ENCODE measurements at places on chromosomes 3 and 15.

DNA sequence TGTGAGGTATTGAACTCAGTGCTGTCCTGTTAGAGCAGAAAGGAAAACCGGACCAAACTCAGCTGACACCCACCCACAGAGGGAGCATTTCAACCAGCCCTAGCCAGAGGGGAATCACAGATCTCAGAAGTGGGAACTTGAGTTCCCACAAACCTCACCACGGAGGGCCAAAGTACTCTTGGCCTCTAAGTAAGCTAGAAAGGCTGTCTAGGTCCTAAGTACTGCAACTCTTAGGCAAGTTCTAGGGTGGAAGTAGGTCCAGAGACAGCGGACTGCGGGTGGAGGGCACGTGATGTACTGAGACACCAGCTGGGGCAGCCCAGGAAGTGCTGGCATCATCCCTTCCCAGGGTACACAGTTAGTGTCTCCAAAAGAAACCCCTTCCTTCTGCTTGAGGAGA is 34.1 kb downstream of the EOMES start:
- no peak for DNase-seq

- no peak for DNase-seq
Measured at GRCh38 chr3:157447026-157447694, 10.5 kb downstream of the PTX3 start.

GRCh38 chr3:23553353-23553752 is 252.4 kb upstream of the UBE2E1 start:
- no peak for DNase-seq

DNA sequence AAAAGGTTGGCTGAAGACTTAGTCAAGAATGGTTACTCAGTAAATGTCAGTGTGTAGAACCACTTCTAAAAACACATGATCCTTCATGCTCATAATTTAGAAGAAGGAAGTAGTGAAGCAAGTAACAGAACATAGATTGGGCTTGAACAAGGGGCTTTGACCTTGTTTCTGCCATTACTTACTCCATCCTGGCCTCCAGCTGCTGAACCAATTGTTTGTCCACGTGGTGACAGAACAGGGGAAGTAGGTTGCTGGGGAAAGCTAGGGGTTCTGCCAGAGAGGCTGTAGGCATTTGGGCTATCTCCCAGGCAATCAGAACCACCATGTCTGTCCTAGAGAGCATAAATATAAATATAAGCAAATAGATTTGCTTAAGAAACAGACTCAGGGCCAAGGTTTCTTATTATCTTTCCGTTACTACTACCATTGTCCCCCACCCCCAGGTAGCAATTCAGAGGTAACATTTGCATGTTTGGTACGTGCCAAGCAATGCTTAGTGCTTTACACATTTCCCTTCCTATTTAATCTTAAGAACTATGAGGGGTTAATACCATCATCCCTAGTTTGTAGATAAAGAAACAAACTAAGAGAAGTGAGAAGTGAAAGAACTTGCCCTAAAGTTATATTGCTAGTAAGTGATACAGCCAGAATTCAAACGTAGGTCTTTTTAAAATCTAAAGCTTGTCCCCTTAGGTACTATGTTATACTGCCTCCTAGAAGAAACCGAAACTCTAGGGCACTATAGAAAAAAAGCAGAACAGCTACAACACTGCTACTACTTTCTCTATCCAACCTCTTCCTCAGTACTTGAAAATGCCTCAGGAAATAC is 3.0 kb upstream of the SPG11 start:
- no peak for DNase-seq

DNA sequence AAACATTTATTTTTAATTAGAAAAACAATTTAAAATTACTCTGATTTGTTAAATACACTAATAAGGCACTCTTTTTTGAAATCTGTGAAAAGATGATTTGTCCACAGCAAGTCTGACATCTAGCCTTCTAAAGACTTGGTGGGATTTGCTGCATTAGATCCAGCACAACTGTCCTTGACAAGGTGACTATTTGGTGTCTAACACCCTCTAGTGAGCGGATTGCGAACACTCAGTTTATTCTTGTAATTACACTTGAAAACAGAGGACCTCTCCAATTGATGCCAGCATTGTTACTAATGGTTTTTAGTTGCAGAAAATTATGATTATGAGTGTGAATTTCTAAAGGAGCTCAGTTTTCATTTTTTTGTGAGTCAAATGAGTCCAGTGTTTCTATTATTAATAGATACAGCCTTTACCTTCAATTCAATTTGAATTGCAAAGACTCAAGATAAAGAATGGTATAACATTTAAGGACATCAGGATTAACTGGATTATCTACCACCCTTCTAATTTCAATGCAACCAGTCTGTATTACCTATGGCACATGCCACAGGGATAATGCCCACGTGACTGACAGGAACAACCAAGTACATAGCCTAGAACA is 29.7 kb upstream of the STRIT1 start:
- DNase-seq = no peak

Data from cortex of kidney (tissue), 1 donor.